ENCODE measurements at places on chromosomes 5 and 9.

GRCh38 chr9:18743971-18744370 lies 270.0 kb downstream of the ADAMTSL1 start:
- no peak for DNase-seq

GRCh38 chr5:114361724-114362196 lies at the start of gene KCNN2:
Gene KCNN2 (plus strand): TSS chr5:114362070. CDS start chr5:114362140, 70 bp downstream.
- DNase-seq, result peak; percentile 11

- no peak for DNase-seq
Observed at GRCh38 chr5:64980176-64980575, 211.4 kb downstream of the CWC27 start.

GRCh38 chr5:96331210-96331609 lies 101.8 kb downstream of the PCSK1 start:
- no peak for DNase-seq

All from RPMI8226 (cell line).